ENCODE measurements at places on chromosomes 1 and 21.

- peak; percentile 59 for DNase-seq
Observed at GRCh38 chr1:162878000-162878596, 17.1 kb upstream of the CCDC190 start.

- no peak for DNase-seq
Observed at GRCh38 chr1:56502700-56503245, 76.6 kb downstream of the PLPP3 start.

DNA sequence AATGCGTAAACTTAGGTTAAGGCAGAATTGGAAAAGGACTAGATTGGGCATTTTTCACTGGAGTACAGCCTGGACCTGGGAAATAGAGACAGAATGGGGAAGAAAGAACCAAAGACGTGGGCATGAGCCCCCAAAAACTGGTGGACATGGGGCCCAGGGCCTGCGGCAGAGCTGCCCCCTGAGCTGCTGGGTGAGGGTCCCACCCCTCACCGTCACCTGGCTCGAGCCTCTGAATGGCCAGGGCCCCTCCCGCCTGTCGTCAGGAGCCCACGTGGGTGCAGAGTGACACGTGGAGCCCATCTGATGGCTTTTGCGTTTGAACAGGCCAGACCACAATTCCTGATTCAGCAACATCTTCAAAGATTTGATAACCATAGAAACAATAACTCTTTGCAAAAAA, 360.9 kb upstream of the VAMP3 start:
- no peak for DNase-seq

DNA sequence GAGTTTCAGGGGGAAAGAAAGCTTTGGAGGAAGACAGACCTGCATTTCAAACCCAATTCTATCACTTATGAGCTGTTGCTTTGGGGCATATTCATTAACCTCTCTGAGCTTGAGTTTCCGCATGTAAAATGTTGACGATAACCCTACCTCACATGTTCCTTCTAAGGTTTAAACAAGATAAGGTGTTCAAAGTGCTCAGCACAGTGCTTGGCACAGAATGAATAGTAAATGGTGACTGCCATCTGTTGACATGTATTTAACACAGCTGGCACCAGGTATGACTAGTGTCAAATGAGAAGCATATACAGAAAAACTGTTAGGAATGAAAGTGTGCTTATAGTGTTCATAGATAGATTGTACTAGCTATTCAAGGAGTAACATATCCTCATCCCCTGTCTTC, 155.5 kb downstream of the PTGER3 start:
- DNase-seq = no peak

- DNase-seq = no peak
Observed at GRCh38 chr21:27734146-27734545, 767.3 kb upstream of the ADAMTS5 start.

GRCh38 chr1:65825741-65826140, 33.0 kb downstream of the PDE4B start:
- no peak for DNase-seq

GRCh38 chr1:87805666-87806378, 477.1 kb downstream of the LMO4 start:
- DNase-seq = no peak

GRCh38 chr1:174954671-174955669, 44.8 kb upstream of the CACYBP start:
- no peak for DNase-seq

DNA sequence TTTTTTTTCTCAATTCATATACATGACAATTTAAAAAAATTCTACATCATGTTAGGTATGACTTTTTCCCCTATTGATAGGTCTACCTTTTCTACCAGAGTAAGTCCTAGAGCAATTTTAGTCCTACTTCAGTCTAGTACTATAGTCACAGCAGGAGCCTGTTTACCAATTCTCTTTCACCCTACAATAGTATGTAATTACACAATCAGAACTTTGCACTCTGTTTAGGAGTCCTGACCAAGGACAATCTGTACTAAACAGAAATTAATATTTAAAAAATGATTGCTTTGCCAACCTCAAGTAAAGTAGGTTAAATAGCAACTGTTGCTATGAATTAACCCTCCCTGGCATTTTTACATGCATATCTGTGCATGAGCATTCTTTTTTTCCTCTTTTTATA, 810 bp upstream of the CYP4A11 start:
- no peak for DNase-seq

DNA sequence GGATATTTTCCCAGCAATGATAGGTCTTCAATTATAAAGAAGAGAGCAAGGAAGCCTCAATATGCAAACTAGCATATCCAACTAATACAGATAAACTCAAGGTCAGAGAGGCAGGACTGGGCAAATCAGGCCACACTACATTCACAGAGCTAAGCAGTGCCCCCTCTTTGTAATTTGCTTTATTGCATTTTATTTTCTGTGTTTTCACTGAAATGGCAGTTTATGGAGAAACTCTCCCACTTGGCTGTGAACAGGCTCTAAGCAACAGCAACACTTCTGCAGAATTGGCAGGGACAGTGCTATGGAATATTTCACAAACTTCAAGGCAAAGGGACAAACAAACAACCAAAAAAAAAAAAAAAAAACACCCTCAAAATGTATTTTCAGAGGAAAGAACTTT, 93.4 kb upstream of the SOD1 start:
- no peak for DNase-seq

- peak; percentile 74 for DNase-seq
Observed at GRCh38 chr1:154972517-154973343, 1.8 kb upstream of the CKS1B start.

DNA sequence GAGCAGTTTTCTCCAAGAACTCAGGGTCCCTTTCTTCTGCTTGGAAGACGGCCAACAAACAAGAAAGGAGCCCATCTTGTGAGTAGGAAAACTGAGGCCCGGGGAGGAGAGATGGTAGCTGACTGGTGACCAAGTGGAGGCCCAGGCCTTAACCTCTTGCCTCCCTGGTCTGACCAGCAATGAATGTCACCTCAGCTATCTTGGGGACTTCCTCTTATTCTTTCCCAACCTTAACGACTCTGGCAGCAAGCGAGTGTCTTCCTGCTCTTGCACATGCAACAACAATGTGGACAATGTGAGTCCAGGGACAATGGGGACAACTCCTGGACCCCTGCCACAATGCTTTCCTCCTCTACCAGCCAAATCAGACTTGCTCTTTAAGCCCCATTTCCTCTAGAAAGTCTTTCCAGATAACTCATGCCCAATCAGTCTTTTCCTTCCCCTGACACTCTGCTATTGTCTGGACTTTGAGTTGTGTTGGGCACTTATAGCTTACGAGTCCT, 12.6 kb downstream of the HSPG2 start:
- DNase-seq = no peak

DNA sequence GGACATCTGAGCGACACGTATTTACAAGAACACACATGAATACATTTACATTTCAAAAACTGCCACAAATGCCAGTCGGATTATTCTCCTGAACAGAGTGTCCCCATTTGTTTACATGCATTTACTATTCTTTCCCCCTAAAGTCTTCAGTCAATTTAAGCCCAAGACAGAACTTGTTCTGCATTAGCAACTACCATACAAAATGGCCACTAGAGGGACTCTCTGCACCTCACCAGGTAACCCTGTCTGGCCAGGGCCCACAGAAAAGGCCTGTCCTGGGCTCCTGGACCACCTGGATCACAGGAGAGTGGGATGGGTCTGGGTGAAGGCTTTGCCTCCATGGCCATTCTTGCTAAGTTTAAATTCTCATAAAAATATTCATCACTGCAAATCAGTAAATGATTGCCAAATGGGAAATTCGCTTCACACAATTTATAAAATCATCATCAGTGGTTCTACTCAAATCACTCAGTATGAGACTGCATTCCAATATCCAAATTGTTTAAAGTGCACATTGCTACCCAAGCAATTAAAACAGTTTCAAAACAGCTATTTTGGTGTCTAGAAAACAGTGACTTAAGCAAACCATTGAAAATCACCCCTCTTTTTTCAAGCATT, 12.5 kb upstream of the GUCA2A start:
- DNase-seq = no peak

GRCh38 chr1:45038661-45039364, 26.8 kb downstream of the UROD start:
- DNase-seq = no peak

GRCh38 chr1:186888367-186888766, 59.6 kb downstream of the PLA2G4A start:
- DNase-seq = no peak

DNA sequence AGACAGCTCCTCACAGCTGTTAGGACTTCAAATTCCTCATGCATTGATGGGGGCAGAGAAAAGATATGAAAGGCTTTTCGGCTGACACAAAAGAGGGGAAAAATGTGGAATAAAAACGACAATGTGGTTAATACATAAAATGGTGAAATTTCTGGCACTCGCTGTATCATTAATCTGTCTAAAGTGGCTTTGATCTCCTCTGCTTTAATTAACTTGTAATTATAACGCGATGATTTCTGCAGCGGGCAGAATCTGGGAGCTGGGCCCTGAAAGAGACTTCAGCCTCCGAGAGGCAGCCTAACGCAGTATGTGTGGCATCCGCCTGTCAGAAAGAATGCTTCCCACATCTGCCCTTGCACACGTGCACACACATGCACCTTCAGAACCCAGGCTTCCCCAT, 144.1 kb upstream of the IGSF21 start:
- no peak for DNase-seq
